Transverse colon (tissue), 4 donors: ENCODE measurements at places on chromosomes 11 and 22. TPM values are rescaled to one million over a fixed set of nuclear protein-coding genes. Genes with fewer than 3 reads are reported as not detected.

The TSSC4 gene
- total RNA-seq, result 37.7 TPM

The ZNF280B gene
- total RNA-seq, result 0.60 TPM

The DRG1 gene
- total RNA-seq, result 39.2 TPM

The TOMM22 gene
- total RNA-seq, result 19.1 TPM

The CCDC89 gene
- total RNA-seq, result 7.6 TPM

The RIMBP3C gene
- not detected for total RNA-seq

The CRKL gene
- total RNA-seq, result 56.7 TPM

The POLR2F gene
- 7.6 TPM for total RNA-seq

The PDE3B gene
- total RNA-seq, result 72.9 TPM
